T-helper 2 cell (primary cell): ENCODE measurements at places on chromosomes 3 and 15.
A peak's percentile ranks its signal among the peaks of the same experiment; 100 is the strongest.

DNA sequence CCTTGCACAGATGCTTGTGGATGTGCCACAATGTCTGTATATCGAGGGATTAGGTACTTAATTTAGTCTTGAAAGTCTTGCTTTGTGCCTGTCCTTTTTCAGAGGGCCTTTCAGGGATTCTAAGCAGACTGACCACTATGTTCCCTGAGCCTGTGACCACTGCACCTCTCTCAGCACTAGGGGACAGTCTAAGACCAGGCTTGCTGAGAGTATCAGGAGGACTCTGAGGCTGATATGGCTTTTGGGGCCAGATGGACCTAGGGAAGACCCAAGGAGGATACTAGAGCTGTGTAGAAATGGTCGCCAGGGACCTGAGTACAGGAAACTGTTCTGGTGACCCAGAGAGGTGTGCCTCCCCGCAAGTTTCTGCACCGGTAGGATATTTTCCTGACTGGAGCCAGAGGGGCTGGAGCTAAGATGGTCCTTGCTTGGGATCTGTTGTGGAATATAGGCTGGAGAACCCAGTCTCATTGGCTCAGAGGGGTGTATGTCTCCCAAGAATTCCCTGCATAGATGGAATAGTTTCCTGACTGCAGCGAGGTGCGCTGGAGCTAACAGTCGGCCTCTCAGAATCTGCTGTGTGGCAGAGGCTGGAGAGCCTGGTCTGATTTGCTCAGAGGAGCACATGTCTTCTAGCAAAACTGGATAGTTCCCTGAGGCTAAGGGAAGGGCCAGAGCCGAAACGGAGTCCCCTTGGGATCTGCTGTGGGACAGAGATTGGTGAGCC, 213.2 kb upstream of the DCBLD2 start:
- DNase-seq = no peak

GRCh38 chr3:181966393-181966792, 254.7 kb downstream of the SOX2 start:
- no peak for DNase-seq

DNA sequence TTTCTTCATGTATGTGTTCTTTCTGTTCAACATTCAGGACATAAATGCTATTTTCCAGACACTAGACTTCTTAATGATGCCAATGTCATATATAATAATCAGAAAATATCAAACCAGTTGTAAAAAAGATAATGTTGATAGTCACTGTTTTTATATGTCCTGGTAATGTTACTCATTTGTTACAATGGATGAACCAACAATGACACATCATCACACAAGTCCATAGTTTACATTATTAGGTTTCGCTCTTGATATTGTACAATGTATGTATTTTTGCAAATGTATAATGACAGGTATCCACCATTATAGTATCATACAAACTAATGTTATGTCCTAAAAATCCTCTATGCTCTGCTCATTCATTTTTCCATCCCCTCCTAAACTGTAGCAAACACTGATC, 243.8 kb upstream of the CDIN1 start:
- no peak for DNase-seq

DNA sequence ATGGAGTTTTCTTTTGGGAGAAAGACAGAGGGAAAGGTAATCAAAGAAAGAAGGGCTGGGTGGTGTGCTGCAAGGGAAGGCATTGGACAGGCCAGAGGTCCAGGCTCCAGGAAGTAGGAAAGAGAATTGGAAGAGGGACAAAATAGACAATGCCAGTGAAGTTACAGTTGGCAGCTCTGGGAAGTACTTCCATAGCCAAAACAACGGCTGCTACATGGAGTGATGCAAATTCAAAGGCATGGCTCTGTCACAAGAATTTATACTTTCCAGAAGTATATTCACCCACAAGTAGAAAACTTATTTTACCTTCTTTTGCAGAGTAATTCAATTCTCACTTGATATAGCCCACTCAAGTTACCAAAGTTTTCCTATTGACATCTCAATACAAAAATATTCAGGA, 191.5 kb downstream of the TNIK start:
- no peak for DNase-seq

GRCh38 chr3:152226176-152226575, 42.6 kb upstream of the MBNL1 start:
- DNase-seq = no peak

GRCh38 chr15:28942046-28942445, 56.3 kb downstream of the APBA2 start:
- DNase-seq = peak; percentile 59
